ENCODE measurements at places on chromosomes 3 and 15.

DNA sequence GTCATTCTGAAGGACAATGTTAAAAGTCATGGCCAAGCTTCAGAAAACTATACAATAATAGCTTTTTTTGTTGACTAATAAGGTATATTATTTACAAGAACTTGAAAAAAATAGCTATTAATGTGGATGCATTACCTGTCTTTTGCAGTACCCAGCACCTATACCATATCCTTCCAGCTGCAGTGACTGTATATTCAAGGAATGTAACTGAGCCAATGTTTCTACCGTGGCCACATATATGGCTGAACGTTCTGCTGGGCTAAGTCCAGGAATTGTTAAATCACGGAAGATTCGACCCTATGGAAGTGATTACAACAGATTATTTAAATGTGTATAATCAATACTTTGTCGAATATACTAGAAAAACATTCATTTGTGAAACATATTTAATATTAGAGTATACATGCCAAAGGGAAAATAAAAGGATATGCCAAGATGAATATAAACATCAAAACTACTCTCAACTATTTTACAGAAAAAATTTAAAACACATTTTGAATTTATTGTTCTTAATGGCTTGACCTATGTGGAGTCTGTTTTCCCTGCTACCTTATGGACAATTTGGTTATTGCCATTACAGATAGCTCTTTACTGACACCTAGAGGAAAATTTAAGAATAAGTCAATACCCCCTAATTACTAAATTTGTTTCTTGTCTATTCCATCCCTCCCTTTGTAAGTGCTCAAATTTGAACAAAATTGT, 17.6 kb downstream of the ACAD11 start:
- DNase-seq, result no peak

DNA sequence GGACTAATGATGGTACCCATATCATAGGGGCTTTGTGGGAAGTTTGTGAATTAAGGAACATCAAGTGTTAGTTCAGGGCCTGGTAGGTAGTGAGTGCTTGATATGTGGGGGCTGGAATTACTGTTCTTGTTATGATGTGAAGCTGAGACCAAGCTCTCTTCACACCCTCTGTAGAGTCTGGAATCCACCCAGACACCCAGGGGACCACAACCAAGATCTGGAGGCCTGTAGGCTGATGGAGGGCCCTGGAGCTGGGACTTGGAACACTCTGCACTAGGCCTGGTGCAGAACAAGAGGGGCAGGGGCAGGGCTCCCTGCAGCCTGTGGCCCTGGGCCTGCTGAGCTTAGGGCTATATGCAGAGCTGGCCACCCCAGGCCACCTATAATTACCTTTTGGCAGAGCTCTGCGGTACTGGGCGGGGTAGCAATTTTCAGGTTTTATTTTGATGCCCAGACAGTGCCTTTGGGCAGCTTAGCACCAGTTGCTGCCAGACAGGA, 13.1 kb upstream of the PRKCD start:
- DNase-seq, result no peak

GRCh38 chr15:88896333-88897033, 1.1 kb upstream of the HAPLN3 start:
- DNase-seq, result no peak

GRCh38 chr3:171615686-171616085, 155.5 kb upstream of the TNIK start:
- no peak for DNase-seq

GRCh38 chr3:79930196-79930595, 162.4 kb upstream of the ROBO1 start:
- no peak for DNase-seq
